CD4-positive, alpha-beta memory T cell (primary cell): ENCODE measurements at places on chromosomes 3 and 15. TPM values are rescaled to one million over a fixed set of nuclear protein-coding genes. Genes with fewer than 3 reads are reported as not detected.

Gene GOLGA6D
- not detected for total RNA-seq

Gene FRMD5
- 0.08 TPM for total RNA-seq

Gene RBPMS2
- not detected for total RNA-seq

Gene CGNL1
- total RNA-seq, result not detected

Gene UBA3
- 81.6 TPM for total RNA-seq

Gene MUC20
- 12.5 TPM for total RNA-seq

Gene SEMA3G
- total RNA-seq, result 0.17 TPM

Gene HRG
- not detected for total RNA-seq

DNA sequence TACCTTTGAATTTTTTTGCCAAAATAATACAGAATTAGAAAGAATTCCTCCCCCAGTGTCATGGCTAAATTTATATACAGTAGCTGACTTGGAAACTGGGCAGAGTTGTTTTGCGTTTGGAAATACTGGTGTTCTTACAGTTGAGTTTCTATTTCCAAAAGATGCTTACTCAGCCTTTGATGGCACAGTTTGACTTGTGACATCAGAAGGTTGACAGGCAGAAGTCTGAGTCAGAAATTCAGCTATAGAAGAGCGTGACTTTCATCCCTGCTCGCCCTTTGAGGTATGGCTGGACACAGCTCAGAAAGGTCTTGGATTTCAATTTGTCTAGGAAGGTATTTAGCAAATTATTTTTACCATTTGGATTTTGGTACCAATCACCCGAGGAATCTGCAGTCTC, 175.8 kb downstream of the VGLL4 start:
- DNase-seq, result no peak

DNA sequence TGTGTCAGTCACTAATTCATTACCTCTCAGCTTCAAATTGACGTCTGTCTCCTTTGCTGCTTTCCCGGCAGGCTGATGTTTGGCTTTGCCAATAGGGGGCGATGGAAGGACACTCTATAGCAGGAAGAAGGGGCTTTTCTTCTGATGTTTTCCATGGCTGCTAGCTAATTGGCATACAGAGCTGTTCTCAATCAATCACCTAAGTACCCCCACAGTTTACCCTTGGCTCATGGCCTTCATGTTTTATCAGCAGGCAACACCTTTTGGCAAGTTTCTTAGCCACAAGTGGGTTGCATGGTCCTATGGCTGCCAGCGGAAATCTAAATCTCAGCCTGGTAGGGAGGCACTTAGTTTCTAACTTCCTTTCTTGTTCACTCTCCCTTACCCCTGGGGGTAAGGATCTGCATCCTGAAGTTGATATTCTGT, 45.0 kb downstream of the ESYT3 start:
- DNase-seq, result no peak

GRCh38 chr3:99630815-99631214, 7.6 kb upstream of the COL8A1 start:
- DNase-seq, result no peak

GRCh38 chr3:120028271-120029047, 65.8 kb downstream of the GSK3B start:
- DNase-seq, result no peak

GRCh38 chr3:182327196-182327681, 466.1 kb upstream of the ATP11B start:
- no peak for DNase-seq

DNA sequence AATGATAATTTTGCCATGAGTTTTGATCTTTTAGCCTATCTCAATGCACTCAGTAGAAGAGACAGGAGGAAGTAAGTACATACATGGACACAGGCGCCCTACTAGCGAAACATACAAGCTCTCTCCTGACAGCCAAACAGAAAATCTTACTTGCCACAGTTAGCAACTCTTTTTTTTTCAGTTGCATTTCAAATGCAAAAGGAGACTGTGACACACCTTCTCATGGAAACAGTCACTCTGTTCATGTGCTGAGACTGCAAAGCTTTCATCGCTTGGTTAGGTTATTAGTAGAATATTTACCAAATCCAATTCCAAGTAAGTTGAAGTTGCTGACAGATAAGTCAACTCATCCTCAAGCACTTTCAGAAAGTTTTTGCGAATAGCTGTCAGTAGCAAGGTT, 223.3 kb downstream of the FOXP1 start:
- DNase-seq, result no peak

DNA sequence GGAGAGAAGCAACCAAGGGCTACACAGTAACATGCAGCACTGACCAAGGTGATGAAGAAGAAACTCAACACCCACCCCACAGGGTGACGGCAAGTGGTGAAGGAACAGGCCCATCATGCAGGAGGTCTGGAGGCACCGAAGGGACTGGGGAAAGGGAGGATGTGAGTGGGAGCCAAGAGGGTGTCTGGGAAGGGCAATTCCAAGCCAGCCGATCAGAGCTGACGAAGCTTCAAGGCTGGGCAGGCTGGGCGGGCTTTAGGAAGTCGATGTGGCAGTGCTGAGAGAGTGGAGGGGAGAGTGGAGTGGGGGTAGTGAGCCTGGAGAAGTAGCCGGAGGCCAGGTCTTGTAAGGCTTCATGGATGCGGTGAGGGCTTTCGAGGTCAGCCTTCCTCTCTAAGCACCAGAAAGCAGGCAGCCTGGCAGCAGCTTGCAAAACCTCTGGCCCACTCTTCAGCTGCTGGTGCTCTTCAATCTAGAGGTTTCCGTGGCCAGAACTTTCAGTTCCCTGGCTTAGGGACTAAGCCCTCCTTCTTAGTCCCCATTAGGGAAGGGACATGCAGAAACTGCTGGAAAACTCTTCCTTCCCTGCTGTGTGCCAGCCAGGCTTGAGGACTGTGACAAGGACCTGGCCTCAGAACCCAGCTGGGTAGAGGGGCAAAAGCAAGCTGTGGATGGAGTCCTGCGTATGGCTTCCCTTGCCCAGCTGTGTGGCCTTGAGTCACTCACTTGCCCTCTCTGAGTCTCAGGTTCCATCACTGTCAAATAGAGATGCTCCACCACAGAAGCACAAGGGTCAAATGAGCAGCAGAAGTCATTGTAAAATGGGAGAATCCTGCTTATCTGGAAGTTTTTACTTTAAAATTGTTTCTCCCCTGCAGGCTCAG, 72.1 kb downstream of the TLE3 start:
- DNase-seq, result no peak

DNA sequence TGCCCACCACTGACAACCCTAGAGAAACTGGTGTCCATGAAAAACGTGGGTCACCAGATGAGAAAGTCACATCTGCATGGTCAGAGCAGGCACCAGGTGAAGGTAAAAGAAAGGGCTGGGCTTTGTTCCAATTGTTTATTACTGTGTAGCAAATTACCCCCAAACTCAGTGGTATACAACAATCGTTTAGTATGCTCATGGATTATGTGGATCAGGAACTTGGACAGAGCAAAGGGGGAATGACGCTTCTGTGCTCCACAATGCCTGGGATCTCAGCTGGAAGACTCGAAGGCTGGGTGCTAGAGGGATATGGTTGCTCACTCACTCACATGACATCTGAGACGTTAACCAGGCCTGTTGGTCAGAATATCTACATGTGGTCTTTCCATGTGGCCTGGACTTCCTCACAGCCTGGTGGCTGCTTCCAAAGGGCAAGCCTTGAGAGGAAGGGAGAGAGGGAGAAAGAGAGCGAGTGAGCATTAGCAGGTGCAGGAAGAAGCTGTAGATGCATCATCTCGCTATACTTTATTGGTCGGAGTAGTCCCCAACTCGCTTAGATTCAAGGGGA, 44.9 kb downstream of the LPP start:
- no peak for DNase-seq

- DNase-seq, result no peak
Measured at GRCh38 chr3:148319161-148319915, 378.4 kb upstream of the AGTR1 start.

- no peak for DNase-seq
Measured at GRCh38 chr15:75022783-75023180, 608 bp upstream of the PPCDC start.

- peak; percentile 6 for DNase-seq
Measured at GRCh38 chr3:113747283-113748046, 630 bp downstream of the ATP6V1A start.

DNA sequence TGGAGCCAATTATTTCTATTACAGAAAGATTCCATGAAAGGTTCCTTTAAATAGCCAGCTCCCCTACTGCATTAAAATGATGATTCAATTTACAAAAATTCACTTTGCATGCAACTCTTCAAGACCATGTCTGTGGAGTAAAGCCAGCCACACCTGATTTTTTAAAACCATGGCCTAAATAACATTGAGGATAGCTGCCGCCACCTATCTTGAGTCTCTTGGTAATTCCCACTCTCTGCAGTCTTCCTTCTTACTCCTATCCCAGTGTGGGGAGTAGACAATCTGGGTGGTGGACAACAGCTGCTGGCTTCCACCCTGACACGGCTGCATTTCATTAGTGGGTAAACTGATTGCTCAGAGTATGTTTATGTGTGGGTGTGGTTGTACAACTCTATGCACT, 10.7 kb downstream of the LRTM1 start:
- no peak for DNase-seq

GRCh38 chr3:195129644-195130492, 141.1 kb downstream of the XXYLT1 start:
- no peak for DNase-seq

DNA sequence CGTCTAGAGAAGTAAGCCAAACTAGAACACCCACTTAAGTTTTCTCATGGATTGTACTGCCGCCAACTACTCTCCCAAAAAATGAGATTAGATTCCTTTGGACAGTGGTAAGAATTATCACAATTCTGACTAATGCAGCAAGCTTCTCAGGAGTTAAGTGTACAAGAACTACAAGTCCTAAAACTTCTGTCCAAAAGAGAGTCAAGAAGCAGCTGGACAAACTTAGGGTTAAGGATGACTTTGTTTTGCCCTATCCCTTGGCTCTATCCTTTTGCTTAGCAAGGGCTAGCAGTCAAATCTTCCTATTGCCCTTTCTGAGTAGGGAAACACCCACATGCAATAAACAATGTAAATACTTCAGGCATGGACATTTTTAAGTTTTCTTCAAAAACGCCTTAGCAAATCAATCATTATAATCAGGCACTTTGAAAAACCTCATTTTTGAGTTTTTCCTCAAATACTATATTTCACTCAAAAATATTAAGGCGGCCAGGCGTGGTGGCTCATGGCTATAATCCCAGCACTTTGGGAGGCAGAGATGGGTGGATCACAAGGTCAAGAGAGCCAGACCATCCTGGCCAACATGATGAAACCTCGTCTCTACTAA, 19.5 kb downstream of the RAF1 start:
- no peak for DNase-seq

DNA sequence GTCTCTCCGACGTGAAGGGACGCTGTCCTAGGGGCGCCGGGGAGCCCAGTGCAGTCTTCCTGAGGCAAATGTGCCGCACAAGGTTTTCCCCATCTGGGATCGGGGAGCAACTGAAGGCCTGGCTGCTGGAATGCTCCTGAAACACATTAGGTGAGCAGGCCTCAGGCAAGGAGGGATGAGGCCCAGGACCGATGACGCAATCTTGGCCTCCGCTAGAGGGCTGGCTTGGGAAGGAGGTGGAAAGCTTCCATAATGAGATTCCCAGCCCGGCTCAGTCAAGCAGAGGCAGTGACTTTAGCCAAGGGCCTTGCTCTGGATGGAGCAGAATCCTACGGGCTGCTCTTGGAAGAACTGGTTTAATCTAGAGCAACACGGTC, 50.8 kb downstream of the CPN2 start:
- no peak for DNase-seq

DNA sequence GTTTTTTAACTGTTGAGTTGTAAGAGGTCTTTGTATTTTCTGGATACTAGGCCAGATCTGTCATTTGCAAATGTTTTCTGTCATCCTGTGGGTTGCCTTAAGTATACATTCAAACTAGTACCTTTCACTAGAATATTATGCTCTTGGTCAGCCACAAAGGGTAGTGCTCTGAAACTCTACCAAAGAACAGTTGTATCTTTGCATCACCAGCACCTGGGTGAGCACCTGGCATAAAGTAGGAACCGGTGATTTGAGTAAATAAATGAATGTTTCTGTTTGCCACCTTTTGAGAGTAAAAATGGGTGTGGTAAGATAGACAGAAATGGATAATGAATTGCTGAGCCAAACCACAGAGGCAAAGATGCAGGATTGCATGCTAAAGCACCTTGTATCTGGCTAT, 98.7 kb downstream of the SLCO3A1 start:
- DNase-seq, result no peak

DNA sequence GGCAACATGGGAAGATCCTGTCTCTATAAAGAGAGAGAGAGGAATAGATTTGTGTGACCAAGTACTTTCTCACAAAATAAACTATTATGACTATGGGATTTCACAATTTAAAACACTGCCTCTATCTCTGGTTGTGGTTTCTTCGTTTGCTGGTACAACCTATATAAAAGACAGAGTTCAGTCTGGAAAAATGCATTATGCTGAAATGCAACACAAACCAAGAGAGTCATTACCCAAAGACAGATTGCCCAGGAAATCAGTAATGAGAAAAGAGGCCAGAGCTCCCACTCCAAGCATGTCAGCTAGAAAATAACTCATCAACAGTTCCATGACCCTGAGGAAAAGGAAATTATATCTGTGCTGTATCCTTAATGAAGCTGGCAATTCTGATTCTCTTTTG, 23.2 kb downstream of the GPR176 start:
- DNase-seq, result no peak

DNA sequence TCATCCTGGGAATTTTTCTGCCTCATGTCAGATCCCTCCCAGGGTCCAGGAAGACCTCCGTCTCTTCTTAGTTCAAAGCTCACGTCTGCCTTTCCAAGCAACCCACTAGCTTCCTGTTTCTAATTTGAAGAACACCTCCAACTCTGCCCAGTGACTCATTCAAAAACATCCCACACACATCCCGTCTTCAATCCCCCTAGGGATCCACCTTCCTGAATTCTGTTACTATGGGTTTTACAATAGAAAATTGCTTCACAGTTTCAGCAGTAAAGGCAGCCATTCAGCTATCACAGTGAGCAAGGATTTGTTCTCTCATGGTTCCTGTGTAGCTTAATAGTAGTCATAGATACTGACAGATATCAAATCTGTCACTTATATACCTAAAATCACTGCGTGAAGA, 308.3 kb upstream of the CCDC54 start:
- no peak for DNase-seq

- no peak for DNase-seq
Measured at GRCh38 chr3:194496217-194496919, 9.6 kb upstream of the ATP13A3 start.
